Stimulated activated naive B cell treated with anti-CD40 and anti-IgM and Interleukin-4, amounts not matched to agents 10 μg/mL and 1 μg/mL and 100 μg/mL, for 72 hours (primary cell): ENCODE measurements at places on chromosomes 7 and 10.

GRCh38 chr10:84089162-84089561 is 50.1 kb upstream of the GHITM start:
- no peak overlapping the region for H3K4me3 ChIP-seq
- H3K27me3 ChIP-seq, result peaks cover 33% of the 10 kb centered on the region
- no peaks in the 10 kb centered on the region for H3K4me1 ChIP-seq
- H3K36me3 ChIP-seq, result no peaks in the 10 kb centered on the region
- no peak for DNase-seq

DNA sequence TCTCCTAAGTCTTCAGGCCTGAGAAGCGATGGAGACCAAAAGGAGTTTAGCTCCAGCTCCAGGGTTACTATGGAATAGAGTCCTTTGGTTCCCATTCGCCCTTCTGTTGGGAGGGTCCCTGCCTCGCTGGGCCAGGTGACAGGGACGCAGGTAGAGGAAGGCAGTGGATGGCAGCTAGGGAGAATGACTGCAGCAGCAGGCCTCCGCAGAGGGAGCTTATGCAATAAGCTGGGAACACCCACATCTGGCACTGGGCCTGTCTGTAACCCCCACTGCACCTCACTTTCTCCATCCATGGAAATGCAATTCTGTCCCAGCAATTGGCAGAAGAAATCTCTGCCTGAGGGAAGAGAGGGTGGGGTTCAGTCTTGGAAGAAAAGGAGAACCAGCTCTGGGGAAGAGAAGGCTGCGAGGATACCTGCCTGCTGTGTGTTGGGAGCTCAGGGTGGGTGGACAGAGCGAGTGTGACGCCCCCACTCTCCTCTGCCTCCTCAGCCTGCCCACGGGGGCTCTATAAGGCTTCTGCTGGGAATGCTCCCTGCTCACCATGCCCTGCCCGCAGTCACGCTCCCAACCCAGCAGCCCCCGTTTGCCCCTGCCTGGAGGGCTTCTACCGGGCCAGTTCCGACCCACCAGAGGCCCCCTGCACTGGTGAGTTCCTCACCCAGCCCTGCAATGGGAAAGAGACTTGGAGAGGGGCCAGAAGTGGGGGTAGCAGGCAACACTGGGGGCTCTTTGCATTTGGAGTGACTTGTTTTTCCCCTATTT is 10.3 kb downstream of the EPHB6 start:
- H3K27ac ChIP-seq, result no peak overlapping the region
- DNase-seq, result no peak
- peaks cover 10% of the 10 kb centered on the region for H3K36me3 ChIP-seq
- no peaks in the 10 kb centered on the region for H3K27me3 ChIP-seq

DNA sequence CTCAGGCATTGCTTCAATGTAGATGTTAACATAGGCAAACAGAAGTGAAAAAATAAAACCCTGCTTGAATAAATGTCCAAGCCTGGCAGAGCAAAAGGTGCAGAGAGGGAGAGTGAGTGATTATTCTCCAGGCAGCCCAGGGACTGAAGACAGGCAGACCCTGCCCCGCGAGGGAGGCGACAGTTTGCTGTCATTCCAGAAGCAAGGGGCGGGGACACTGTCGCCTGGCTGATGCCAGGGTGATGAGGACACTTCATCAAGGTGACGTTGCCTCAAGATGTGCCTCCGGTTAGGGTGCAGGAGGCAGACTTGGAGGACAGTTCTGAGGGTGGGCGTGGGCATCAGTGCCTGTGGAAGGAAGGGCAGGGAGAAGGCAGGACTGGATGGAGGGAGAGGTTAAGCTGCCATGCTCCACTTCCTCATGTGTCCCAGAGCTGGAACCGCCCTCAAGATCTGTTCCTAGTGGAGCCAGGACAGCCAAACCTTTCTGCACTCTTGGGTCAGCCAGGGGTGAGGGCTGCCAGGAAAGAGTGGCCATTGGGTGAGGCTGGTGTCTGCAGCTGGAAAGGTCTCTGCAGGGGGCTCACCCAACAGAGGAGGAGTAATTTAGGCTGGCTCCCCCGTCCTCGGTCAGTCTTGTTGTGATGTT is 560.5 kb upstream of the MKI67 start:
- H3K27ac ChIP-seq, result no peak overlapping the region
- H3K36me3 ChIP-seq, result no peaks in the 10 kb centered on the region
- no peak overlapping the region for H3K4me3 ChIP-seq
- DNase-seq, result no peak
- no peaks in the 10 kb centered on the region for H3K27me3 ChIP-seq

- peaks cover 13% of the 10 kb centered on the region for H3K4me1 ChIP-seq
- H3K27ac ChIP-seq, result no peak overlapping the region
- H3K4me3 ChIP-seq, result no peak overlapping the region
Measured at GRCh38 chr7:1457059-1457948, 2.0 kb downstream of the MICALL2 start.

DNA sequence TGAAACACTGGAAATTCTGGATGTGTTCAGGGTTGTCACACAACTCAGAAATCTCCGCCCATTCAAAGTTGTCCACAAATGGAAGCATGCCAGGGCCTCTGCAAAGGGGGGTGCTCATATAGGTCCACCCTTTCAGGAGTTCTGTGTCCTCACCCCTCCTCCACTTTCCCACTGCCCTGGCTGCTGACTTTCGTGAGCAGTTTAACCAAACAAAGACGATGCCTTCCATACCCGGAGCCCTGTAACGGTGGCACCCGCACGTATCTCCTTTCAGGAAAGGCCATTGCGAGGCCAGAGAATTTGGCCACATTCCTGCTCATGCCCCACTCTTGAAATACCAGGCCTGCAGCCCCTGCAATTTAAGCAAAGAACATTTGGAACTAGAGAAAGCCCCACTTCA is 1.4 kb downstream of the CPXM2 start:
- H3K4me3 ChIP-seq, result no peak overlapping the region
- no peaks in the 10 kb centered on the region for H3K36me3 ChIP-seq
- DNase-seq, result no peak

- H3K4me1 ChIP-seq, result no peaks in the 10 kb centered on the region
- H3K27me3 ChIP-seq, result peaks cover 3% of the 10 kb centered on the region
- H3K4me3 ChIP-seq, result no peak overlapping the region
- H3K27ac ChIP-seq, result no peak overlapping the region
- no peaks in the 10 kb centered on the region for H3K36me3 ChIP-seq
Measured at GRCh38 chr10:6973899-6974298, 393.8 kb upstream of the PRKCQ start.

GRCh38 chr7:29611941-29612544 is 48.4 kb downstream of the PRR15 start:
- no peak for DNase-seq
- H3K4me3 ChIP-seq, result no peak overlapping the region
- no peaks in the 10 kb centered on the region for H3K4me1 ChIP-seq

DNA sequence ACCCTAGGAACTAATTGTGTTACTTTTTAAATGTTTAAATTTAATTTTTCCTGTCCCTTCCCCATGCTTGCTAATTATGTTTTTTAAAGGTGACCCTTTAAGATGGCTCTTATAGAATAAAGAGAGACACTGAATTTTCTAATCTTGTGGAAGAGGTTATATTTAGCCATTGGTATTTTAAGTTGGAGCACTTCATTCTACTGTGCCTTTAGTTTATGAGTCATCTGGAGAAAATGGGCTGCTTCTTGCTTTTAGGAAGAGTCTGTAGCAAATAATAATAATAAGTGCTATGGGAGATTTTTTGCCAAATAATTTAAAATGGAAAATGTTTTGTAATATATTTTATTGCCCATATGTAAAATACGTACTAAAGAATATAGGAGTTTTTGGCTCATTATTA is 139.7 kb downstream of the ADK start:
- no peak overlapping the region for H3K27ac ChIP-seq
- DNase-seq, result no peak
- peaks cover 27% of the 10 kb centered on the region for H3K36me3 ChIP-seq
- peaks cover 42% of the 10 kb centered on the region for H3K4me1 ChIP-seq
- no peaks in the 10 kb centered on the region for H3K27me3 ChIP-seq
- no peak overlapping the region for H3K4me3 ChIP-seq

GRCh38 chr10:122052701-122053100 is 63.7 kb downstream of the TACC2 start:
- no peak overlapping the region for H3K27ac ChIP-seq
- no peaks in the 10 kb centered on the region for H3K4me1 ChIP-seq
- no peak for DNase-seq
- no peak overlapping the region for H3K4me3 ChIP-seq
- H3K27me3 ChIP-seq, result peaks cover 7% of the 10 kb centered on the region

DNA sequence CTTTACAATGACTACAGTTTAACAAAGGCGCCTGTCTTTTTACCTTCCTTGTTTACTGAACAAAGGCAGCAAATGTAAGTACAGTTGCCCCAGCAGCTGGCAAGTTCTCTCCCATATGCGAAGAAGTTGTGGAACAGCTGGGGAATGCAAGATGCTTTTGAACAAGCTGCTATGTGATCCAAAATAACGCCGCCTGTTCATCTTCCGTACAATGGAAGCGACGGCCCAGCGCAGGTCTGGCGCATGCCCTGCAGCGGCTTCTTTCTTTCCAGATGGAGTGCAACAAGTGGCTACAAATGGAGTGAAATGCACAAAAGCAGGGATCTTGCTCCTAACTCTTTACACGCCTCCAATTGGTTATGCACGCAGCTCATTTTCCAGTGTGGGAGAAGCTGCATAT is 97.0 kb upstream of the SVIL start:
- peaks cover 3% of the 10 kb centered on the region for H3K36me3 ChIP-seq
- DNase-seq, result no peak
- no peak overlapping the region for H3K4me3 ChIP-seq
- peaks cover 17% of the 10 kb centered on the region for H3K27me3 ChIP-seq

GRCh38 chr10:12299222-12299965 is 50.0 kb upstream of the CAMK1D start:
- H3K27me3 ChIP-seq, result no peaks in the 10 kb centered on the region
- H3K4me1 ChIP-seq, result peaks cover 4% of the 10 kb centered on the region
- no peak for DNase-seq
- no peak overlapping the region for H3K4me3 ChIP-seq
- H3K27ac ChIP-seq, result no peak overlapping the region

GRCh38 chr10:77836299-77836820 is 90.2 kb downstream of the DLG5 start:
- H3K27me3 ChIP-seq, result no peaks in the 10 kb centered on the region
- H3K4me1 ChIP-seq, result peaks cover 7% of the 10 kb centered on the region
- DNase-seq, result no peak
- no peaks in the 10 kb centered on the region for H3K36me3 ChIP-seq
- H3K4me3 ChIP-seq, result peak overlapping the region; percentile 48

DNA sequence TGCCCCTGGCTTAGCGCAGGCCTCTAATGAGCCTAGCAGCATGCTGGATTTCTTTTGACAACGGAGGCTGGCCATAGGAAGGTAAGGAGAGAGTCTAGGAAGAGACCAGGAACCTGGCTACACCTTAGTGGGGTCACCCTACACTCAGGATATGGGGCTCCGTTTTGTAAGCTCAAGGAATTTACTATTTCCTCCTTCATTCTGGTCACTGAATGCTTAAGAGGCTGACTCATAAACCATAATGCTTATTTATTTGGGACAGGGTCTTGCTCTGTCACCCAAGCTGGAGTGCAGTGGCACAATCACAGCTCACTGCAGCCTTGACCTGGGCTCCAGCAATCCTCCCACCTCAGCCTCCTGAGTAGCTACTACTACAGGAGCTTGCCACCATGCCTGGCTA is 38.4 kb downstream of the CARD11 start:
- DNase-seq, result no peak
- peaks cover 52% of the 10 kb centered on the region for H3K4me1 ChIP-seq
- H3K4me3 ChIP-seq, result no peak overlapping the region
- peaks cover 63% of the 10 kb centered on the region for H3K36me3 ChIP-seq
- no peak overlapping the region for H3K27ac ChIP-seq

- DNase-seq, result no peak
- H3K36me3 ChIP-seq, result no peaks in the 10 kb centered on the region
Measured at GRCh38 chr10:20415684-20416083, 481.4 kb downstream of the NEBL start.

DNA sequence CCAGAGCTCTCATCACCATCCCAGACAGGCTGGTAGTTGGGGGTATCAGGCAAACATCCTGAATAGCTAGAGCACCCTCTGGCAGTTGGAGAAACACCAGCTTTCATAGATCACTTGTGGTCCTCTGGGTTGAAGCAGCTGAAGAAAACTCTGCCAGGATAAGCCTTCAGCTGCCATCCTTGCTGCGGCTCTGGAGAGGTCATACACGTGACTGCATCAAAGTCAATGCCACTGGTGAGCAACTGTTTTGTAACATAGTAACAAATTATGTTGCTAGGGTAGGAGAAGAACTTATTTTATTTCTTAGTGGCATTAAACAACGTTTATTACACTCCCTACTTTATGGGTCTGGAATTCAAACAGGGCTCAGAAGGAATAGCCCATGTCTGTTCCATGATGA is 19.2 kb upstream of the PANK1 start:
- no peaks in the 10 kb centered on the region for H3K36me3 ChIP-seq
- H3K4me3 ChIP-seq, result no peak overlapping the region
- no peaks in the 10 kb centered on the region for H3K4me1 ChIP-seq
- no peak for DNase-seq
- no peaks in the 10 kb centered on the region for H3K27me3 ChIP-seq

DNA sequence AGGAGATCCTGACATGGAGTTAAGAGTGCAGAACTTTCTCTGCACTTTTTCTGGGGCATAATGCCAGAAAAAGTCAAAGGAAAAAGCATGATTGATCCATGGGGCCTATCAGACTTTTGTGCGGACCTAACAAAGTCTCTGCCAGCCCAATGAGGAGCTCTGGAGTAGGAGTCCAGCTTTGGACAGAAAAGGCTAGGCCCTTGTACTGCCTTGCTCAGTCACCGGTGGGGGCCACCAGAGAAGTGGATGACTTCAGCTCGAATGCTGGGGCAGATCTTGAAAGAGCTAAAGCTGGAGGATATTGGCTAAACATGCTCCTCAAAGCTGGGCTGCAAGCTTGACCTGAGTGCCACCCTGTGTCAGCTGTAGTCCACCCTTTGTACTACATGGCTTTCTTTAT is 2.8 kb upstream of the ZC3HAV1 start:
- H3K27ac ChIP-seq, result peak overlapping the region; percentile 99
- H3K4me1 ChIP-seq, result peaks cover 26% of the 10 kb centered on the region
- DNase-seq, result no peak
- H3K27me3 ChIP-seq, result no peaks in the 10 kb centered on the region
- H3K4me3 ChIP-seq, result no peak overlapping the region
- H3K36me3 ChIP-seq, result peaks cover 16% of the 10 kb centered on the region

DNA sequence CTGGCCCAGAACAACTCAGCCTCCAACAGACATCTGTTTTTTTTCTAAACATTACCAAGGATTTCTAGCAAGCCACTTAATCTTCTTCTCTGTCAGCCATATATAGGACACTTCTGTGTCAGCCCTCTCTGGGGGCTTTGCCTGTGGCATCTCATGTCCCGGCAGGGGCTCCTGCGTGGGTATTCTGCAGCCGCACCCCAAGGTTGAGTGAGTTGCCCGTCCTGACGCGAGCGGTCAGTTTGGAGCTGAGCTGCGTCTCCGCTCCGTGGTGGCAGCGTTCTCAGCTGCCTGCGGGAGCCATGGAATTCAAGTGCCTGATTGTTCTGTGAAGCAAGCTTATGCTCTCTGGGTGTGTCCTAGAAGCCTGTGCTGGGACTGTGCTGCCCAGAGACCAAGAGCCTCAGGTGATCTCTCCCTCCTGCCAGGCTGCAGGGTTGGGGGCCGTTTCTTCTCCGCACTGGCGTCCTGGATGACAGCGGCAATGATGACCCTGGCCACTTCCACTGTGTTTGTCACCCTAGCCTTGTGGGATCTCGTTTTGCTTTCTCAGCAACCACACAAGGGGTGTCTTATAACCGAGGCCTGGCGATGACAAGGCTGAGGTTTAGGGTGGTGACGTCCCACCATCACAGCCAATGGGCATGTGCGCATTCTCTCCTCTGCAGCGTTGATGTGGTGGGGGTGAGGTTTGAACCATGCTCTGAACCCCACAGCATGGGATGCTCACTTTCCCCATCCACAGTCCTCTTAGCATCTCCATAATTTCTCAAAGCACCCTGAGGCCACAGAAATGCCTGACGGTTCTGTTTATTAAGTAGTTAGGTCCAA is 612.6 kb upstream of the FOXK1 start:
- peaks cover 4% of the 10 kb centered on the region for H3K27me3 ChIP-seq
- H3K36me3 ChIP-seq, result no peaks in the 10 kb centered on the region
- H3K27ac ChIP-seq, result no peak overlapping the region
- no peak overlapping the region for H3K4me3 ChIP-seq
- DNase-seq, result no peak
- H3K4me1 ChIP-seq, result peaks cover 15% of the 10 kb centered on the region
